ENCODE measurements at places on chromosomes 6 and 20. TPM values are rescaled to one million over a fixed set of nuclear protein-coding genes. Genes with fewer than 3 reads are reported as not detected.

- no peak for DNase-seq
Observed at GRCh38 chr6:136012198-136012887, 160.8 kb downstream of the PDE7B start.

CDH26 gene
- polyA plus RNA-seq: 0.98 TPM

DNA sequence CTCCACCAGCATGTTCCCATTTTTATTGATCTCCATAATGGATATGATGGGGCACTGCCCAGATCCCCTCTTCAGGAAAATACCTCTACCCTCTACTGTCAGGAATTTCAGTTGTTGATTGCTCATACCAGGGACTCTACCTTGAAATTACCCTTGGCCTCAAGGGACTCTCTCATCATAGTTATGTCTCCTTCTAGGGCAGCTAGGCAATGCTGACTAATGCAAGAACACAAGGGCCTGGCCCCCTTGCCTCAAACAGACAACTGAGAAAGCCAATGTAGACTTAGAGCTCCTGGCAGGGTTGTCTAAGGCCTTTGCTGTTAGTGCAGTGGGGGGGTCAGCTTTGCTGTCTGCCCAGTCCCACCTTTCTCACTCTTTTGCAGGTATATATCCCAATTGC lies 493.1 kb downstream of the BTBD3 start:
- DNase-seq: no peak

DNA sequence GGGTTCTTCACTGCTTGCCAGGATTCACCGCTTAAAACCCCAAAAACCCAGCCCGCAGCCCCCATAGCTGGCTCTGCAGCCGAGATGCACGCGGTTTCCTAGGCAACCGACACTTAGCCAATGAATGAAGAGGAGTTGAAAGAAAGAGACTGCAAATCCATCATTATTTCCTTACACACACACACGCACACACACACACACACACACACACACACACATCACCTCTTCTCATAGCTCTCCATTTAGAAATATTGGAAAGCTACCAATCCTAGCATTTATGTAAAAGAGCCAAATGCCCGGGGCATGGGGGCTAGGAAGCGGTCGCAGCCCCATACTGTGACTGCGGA lies 3.4 kb upstream of the TUBB2B start:
- peak; percentile 60 for DNase-seq

DNA sequence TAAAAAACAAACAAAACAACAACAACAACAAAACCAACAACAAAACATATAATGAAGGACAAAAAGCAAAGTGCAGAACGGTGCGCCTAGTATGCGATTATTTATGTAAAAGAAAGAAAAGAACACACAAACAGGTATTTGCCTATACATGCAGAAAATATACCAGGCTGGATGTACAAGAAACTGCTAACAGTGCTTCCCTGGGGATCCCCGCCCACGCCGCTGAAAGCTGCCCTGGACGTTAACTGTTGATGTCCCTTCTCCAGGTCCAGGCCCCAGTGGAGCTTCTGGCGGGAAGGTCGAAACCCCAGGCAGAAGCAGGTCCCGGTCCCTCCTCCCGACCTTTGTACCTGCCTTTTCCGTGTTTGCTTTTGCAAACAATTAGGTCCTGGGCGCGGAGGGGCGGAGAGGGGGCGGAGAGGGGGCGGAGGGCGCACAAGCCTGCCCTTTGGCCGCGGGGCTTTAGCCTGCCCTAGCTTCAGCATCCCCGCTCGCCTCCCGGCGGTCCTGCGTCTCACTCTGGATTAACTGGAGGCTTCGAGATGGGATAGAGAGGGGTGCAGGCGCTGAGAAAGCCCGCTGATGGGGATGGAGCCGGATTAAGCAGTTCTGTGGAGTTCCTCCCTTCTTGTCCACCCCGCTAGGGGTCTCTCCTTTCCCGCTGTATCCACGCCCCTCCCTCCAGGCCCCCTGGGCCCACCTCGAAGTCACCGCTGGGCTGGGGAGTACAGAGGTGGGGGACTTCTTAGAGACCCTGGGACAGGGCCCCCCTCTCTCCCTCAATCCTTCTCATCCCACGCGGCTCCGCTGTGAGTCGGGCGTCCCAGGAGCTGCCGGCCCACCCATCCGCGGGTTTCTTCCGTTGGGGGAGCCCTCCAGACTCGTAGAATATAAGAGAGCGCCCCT lies 8.2 kb upstream of the AHCY start:
- DNase-seq: no peak

GRCh38 chr6:69914015-69914485 lies 47.7 kb downstream of the COL19A1 start:
- no peak for DNase-seq

- DNase-seq: peak; percentile 35
Observed at GRCh38 chr20:50575865-50576720, 65.9 kb downstream of the PTPN1 start.

DNA sequence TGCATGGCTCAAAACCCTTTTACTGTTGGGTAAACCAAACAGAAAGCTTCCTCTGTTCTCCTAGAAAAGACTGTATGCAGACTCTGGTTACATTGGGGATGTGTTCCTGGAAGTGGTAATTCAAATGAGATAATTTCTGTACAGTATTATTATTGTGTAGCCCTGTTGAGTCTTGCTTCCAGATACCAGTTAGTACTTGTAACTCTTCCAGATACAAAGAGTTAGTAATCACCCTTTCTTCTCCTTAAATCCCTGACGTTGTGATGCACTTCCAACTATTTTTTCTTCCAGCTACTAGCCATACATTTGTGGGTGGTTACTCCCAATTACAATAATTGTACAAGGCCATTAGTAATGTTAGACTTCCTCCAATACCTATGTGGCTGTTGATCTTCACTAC lies 42.3 kb upstream of the GRIK2 start:
- no peak for DNase-seq

- DNase-seq: no peak
Observed at GRCh38 chr6:134282816-134283215, 35.1 kb downstream of the SGK1 start.
